Activated T-cell treated with anti-CD3 and anti-CD28 coated beads, Interleukin-2, amount 50 U/mL, for 48 hours (primary cell): ENCODE measurements at places on chromosomes 2 and 18.
A peak's percentile ranks its signal among the peaks of the same experiment; 100 is the strongest.

DNA sequence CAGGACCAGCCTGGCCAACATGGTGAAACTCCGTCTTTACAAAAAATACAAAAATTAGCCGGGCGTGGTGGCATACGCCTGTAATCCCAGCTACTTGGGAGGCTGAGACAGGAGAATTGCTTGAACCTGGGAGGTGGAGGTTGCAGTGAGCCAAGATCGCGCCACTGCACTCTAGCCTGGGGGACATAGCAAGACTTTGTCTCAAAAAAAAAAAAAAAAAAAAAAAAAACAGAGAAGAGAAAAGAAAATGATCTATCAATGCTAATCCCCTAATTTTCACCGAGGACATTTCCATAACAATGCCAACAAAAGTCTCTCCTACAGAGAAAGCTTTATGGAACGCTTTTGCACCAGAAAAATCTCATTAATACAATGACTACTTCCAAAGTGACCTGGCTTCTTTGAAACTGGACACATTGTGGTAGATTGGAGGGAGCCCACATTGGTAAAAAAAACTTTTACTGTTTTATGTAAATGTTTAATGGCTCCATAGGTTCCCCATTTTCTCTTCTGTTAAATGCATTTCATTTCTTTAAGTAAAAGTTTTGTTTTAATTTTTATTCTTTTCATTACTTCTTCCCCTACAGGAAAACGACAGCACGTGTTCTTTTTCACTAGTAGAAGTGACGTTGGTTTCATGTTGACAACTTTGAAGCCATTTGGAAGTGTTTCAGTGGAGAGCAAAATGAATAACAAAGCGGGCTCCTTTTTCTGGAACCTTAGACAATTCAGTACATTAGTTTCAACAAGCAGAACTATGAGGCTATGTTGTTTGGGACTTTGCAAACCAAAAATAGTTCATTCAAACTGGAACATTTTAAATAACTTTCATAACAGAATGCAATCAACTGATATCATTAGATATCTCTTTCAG, 888 bp downstream of the FASTKD2 start:
- DNase-seq: no peak

GRCh38 chr2:42150159-42150558, 19.0 kb upstream of the EML4 start:
- DNase-seq: no peak

DNA sequence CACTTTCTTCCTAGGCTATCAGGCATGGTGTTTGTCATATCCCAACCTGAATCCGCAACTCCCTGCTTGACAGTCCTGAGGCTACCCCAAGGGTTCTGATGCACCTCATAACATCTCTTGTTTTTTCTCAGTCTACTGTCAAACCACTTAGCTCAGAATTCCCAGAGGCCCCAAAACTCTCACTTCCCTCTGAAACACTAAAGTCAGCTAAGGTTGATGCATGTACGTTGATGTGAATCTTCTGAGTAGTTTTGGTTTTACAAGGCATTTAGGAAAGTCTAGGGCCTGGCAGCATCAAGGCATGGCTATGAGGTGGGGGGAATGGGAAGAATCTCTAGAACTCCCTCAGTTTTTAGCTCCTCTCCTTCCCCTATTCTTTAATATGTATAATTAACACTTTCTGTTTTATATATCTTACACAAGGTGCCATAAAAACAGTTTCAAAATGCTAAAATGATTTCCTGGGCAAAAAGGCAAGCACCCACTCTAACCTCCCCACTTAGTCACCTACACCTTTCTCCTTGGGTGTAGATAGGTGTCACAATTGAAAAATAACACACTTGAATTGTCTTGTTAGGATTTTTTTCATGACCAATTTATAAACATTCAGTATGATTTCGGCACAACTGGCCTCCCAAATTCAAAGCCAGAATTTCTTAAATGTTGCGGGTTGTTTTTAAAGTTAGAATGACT, 71.4 kb upstream of the TANK start:
- no peak for DNase-seq

- no peak for DNase-seq
Measured at GRCh38 chr2:19336781-19337180, 21.6 kb downstream of the OSR1 start.

GRCh38 chr2:23859234-23859633, 67.7 kb downstream of the ATAD2B start:
- DNase-seq: no peak

GRCh38 chr2:216927163-216927562, 67.3 kb upstream of the TNP1 start:
- DNase-seq: no peak

- peak; percentile 89 for DNase-seq
Measured at GRCh38 chr2:232611559-232612218, 21.7 kb upstream of the EFHD1 start.

DNA sequence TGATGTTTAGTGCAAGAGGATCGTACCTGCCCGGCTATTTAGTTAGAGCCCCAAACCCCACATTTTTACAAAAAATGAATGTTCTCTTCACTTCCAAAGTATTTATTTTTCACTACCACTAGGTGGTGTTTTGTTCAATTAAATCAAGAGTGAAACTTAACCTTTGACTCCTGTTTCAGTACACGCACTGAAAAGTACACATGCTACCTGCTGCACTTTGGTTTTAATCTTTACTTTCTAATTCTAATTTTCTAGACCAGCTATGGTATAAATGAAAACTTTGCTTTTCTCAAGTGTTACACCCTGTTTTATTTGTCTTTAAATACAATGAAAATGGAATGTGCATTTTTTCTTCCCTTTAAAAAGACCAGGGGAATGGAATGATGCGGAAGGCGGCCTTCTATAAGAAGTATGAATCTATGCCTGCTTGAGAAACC, 31.4 kb upstream of the CHN1 start:
- no peak for DNase-seq

GRCh38 chr2:20168048-20168726, 56.7 kb downstream of the SDC1 start:
- DNase-seq: no peak

GRCh38 chr2:117835990-117836760, 21.7 kb downstream of the DDX18 start:
- peak; percentile 65 for DNase-seq

GRCh38 chr2:241201445-241202267, 13.2 kb downstream of the ANO7 start:
- DNase-seq: no peak

- no peak for DNase-seq
Measured at GRCh38 chr2:53036196-53036595, 731.4 kb upstream of the CHAC2 start.

DNA sequence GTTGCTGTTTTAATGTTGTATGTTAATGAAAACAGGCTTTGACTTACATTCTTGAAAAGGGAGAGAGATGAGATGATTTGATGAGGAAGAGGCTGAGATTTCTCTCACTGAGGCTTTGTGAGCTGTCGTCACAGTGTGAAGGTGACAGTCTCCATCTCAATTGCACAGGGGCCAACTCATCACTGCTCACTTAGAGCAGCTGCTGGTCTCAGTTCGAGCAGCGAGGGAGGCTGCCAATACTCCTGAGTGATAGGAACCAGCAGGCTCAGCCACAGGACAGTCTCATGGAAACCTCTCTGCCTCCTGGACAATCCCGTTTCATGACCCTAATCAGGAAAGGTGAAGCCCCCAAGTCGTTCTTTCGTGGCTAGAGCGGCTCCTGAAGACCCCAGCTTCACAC, 170.7 kb upstream of the SOX11 start:
- DNase-seq: no peak

- DNase-seq: no peak
Measured at GRCh38 chr2:88735133-88735532, 43.7 kb downstream of the RPIA start.

DNA sequence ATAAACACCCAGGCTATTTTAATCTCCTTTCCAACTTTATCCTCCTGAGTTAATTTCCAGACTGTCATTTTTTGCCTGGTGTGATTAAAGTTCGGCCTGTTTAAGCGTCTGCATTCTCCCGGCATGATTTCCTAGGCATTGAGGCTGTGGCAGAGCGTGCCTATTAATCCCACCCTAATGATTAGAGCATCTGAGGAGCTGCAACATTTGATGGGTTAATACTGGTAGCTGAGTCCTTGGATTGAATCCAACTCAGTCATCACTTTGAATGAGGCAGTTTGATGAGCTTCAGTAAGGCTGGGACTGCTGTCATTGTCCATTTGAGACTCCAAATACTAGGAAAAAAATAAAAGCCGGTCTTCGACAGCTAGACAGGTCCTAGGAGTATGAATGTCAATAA, 882.5 kb downstream of the SLC4A3 start:
- DNase-seq: no peak

- DNase-seq: no peak
Measured at GRCh38 chr2:228707846-228708245, 526.4 kb upstream of the SPHKAP start.

GRCh38 chr18:7945882-7946281, 378.8 kb downstream of the PTPRM start:
- DNase-seq: no peak

- DNase-seq: no peak
Measured at GRCh38 chr2:41930807-41931566, 116.8 kb upstream of the PKDCC start.

GRCh38 chr2:232322560-232323327, 55.8 kb upstream of the ALPP start:
- DNase-seq: no peak

DNA sequence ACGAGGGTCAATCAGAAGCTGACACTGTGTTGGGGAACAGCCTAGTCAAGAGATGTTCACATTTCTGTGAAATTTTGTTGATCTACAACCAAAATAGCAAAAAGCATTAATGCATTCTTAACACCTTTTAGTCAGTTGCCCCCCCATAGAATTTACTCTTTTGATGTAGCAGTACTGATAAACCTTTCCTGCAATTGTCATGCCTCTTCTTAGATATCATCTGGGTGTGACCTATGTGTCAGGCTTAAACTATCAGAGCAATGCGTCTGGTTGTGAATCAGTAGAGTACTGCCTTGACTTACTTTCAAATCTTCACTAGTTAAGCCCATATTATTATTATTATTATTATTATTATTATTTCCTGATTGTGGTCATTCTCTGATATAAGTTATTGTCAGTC, 61.9 kb downstream of the GREB1L start:
- no peak for DNase-seq

GRCh38 chr18:48815179-48815515, 135.6 kb downstream of the SMAD7 start:
- DNase-seq: peak; percentile 14

GRCh38 chr2:187299122-187299906, 148.7 kb downstream of the CALCRL start:
- DNase-seq: no peak

GRCh38 chr2:21367421-21367820, 243.7 kb downstream of the TDRD15 start:
- no peak for DNase-seq

DNA sequence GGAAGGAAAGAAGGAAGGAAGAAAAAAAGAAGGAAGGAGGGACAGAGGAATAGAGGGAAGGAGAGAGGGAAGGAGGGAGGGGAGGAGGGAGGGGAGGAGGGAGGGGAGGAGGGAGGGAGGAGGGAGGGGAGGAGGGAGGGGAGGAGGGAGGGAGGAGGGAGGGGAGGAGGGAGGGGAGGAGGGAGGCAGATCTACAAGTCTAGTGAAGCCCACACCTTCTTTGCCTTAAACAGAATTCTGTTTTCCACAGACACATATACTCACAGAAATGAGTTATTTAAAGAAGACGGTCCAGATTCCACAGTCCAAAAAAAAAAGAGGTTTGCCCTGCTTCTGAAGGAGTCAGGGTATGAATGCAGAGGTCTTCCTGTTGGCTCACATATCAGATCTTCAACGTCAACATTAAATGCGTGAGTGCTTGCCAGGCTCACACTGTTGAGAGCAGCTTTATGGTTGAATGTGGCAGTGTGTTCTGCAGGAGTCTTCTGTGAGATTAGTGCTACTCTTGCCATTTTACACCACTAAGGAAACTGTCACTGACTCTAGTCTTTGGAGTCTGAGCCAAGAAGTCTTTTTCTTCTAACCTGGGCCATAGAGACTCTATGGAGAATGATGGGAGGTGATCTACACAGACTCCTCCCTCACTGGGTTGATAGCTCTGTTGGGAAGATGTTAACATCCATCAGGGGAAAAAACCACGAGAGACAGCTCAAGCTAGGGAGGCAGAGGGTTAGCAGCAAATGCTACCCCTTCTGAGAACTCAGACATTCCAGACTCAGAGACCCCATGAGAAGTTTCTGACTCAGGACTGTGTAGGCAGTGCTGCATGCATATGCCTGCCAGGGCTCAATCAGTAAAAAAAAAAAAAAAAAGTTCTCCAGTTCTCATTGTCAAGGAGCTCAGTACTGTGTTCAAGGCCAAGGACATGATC, 23.3 kb downstream of the PAX8 start:
- no peak for DNase-seq

DNA sequence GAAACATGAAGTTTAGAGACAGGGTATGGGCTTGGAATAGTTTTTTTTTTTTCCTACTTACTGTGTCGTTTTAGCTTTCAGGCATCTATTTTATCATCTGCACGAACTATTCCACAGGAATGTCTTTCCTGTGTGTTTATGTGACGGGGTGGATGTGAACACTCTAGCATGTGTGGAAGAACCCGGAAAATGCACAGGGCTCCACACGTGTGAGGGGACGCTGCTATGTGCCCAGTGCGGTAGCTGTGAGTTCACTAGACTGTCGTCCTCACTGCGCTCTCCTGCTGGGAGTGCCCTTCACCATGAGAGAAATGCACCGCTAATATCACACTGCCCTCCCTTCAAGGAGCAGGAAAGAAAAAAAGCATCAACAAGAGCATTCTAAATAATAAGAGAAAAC, 250.8 kb upstream of the PXDN start:
- DNase-seq: no peak

DNA sequence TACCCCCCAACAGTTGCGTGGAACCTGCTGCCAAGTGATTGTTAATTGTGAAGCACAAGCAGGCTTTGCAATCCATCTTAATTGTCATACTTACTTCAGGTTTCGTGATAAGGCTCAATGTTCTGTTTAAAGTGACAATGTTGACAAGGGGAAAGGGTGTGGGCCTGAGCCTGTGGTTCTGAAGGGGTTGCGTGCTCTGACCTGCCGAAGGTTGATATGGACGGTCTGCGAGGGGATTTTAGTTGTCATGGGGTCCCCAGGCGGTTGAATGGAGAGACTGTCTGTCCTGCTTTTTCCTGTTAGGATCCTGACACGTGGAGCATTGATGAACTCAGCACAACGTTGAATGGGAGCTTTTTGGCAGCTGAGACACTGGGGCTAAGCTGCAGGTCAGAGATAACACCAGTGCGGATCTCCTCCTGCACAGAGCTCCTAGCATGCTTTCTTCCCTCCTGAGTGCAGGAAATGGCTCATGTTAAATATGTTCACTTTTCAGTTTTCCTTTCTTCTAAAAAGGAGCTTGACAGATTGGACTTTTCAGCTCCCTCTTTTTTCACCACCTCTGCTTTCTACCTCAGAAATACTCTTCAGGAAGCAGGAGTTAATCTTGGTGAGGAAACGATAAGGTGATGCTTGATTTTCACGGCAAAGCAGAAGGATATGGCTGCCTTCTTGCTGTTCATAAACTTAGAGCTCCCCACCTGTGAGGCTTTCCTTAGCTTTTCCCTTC, 62.9 kb upstream of the ZEB2 start:
- no peak for DNase-seq

DNA sequence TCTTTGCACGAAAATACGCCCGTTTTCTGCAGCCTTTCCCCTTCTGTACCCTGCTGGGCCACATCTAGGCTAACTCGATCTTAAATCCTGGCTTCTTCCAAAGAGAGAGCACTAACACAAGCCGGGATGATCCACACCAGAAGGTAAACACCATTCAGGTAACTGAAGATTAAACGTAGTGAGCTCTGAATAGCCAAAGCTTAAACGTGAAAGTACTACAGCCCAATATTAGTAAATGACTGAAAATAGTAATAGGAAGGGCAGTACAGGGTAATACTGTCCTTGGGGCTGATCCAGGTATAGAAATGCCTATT, 422 bp upstream of the MRPL53 start:
- DNase-seq: no peak

GRCh38 chr2:63590626-63591408, 2.1 kb downstream of the MDH1 start:
- no peak for DNase-seq
